NCI-H460 (cell line): ENCODE measurements at places on chromosomes 11 and 22.

DNA sequence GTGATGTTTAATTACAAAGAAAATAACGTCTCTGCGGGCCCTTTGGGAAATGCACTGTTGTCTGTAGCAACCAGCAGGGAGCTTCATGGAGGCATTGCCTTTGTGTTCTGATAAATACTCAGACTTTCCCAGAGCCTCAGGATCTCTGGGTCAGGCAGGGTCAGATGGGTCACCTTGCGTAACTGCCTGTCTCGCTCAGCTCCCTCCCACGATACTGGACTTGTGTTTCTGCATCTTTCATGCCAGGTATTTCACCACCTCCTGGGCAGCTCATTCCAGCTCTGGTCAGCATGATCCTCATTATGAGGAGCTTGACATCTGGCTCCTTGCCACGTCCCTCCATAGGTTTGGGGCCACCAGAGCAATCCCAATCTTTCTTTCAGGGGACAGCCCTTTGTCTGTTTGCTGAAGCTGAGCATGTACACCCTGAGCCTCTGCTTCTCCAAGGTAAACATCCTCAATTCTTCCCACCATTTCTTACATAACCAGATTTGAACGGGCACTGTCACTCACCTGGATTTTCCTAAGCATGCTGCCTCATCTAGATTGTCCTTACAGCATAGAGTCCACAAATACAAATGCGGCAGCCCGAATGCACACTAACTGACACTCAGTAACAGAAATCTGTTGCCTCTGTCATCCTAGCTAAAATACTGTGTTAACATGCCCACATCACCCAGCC is 162.3 kb downstream of the LARGE1 start:
- DNase-seq, result no peak

- no peak for DNase-seq
Observed at GRCh38 chr11:131279654-131280384, 90.6 kb upstream of the NTM start.

DNA sequence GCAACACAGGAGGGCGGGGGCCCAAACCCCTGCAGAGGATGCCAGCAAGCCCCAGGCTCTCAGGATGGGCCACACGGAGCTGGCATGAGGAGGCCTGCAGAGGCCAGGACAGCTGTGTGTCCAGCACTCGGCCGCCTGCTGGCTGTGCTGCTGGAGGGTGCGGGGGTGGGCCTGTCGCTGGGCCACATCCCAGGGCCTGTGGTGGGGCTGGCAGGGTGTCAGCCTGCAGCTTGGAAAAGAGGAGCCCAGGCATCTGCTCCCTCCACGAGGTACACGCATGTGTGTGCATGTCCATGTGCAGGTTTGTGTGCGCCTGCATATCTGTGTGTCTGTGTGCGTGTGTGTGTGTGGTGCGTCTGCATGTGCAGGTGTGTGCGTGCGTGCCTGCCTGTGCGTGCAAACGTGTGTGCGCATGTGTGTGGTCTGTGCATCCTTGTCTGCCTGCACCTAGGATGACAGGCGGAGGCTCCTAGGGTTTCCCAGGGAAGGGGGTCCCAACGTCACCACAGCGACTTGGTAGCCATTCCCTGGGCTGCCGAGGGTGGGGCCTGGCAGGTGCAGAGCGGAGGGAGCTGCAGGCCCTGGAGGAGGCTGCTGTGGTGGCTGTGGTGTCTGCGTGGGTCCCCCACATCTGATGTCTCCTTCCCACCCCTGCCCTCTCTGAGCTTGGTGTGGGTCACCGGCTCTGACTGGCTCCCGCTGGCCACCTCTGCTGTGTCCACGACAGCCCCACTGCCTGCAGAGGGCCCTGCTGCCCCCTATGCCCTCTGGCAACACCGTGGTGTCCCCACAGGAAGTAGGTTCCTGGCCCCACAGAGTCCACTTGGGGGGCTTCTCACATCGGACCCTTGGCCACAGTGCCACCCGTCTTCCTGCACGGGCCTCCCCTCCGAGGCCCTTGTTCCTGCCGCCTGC is 17.1 kb downstream of the BRSK2 start:
- no peak for DNase-seq

GRCh38 chr11:63551889-63552266 is 11.3 kb downstream of the PLAAT2 start:
- no peak for DNase-seq

GRCh38 chr22:36562261-36562835 is 33.4 kb upstream of the EIF3D start:
- DNase-seq, result peak; percentile 45

GRCh38 chr11:5092821-5093585 is 23.6 kb downstream of the OR52E1 start:
- no peak for DNase-seq

GRCh38 chr11:94815705-94816344 is 47.7 kb downstream of the AMOTL1 start:
- no peak for DNase-seq
